ENCODE measurements at places on chromosomes 1 and 21.

DNA sequence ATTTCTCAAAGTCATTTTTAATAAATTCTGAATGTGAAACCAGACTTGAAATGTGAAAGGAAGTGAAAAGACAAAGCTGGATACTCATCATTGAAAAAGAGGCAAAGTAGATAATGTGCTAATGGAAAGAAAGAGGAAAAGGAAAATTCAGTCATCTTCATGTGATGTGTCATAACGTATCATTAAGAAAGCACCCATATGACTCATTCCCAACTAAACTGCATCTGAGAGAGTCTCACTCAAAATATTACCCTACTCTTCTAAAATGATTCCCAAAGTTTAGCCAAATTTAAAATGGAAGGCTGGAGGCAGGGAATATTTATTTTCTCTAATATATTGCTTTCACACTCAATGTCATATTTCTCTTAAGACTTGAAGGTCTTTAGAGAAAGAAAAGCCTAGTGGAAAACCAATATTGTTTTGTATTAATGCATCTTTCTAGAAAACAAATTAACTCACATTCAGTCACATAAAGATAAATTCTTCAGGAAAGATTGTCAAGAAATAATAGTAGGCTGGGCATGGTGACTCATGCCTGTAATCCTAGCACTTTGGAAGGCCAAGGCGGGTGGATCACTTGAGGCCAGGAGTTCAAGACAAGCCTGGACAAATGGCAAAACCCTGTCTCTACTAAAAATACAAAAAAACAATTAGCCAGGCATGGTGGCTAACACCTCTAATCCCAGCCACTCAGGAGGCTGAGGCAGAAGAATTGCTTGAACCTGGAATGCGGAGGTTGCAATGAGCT lies 129.9 kb downstream of the SLC30A10 start:
- no peak for DNase-seq

GRCh38 chr1:101914473-101915242 lies 82.1 kb downstream of the OLFM3 start:
- no peak for DNase-seq

DNA sequence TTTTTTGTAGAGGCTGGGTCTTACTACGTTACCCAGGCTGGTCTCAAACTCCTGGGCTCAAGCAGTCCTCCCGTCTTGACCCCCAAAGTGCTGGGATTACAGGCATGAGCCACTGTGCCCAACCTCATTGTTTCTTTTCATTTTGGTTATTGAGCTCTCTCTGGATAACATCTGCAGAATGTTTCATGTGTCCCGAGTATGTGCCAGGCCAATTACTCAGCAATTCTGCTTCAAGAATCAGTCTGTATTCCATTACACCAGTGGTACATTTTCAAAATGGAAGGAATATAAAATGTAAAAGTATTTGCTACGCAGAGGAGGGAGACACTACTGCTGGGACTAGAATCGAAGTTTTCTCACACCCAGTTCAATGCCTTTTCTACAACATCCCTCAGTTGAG lies 1.7 kb upstream of the ELOA start:
- no peak for DNase-seq

GRCh38 chr1:7785108-7785507 lies 1.0 kb downstream of the PER3 start:
- DNase-seq: no peak

- no peak for DNase-seq
Observed at GRCh38 chr1:224879162-224879803, 50.2 kb upstream of the DNAH14 start.

- DNase-seq: peak; percentile 14
Observed at GRCh38 chr1:27979151-27979858, 19.5 kb downstream of the XKR8 start.

DNA sequence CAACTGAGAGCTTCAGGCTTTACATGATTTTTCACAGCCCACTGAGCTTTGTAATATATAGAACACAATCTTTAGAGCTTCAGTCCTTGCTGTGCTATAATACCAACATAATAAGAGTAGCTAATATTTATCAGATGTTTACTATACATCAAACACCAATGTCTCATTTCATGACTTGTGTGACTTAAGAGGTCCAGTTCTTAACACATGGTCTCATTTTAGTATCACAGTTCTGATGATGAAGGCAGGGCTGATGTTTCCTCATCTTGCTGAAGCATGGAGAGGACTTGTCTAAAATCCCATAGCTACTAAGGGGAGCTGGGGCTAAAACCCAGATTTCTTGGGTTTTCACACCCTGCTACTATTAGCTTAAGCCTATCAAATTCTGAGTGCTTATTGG lies 5.5 kb downstream of the MTR start:
- no peak for DNase-seq

DNA sequence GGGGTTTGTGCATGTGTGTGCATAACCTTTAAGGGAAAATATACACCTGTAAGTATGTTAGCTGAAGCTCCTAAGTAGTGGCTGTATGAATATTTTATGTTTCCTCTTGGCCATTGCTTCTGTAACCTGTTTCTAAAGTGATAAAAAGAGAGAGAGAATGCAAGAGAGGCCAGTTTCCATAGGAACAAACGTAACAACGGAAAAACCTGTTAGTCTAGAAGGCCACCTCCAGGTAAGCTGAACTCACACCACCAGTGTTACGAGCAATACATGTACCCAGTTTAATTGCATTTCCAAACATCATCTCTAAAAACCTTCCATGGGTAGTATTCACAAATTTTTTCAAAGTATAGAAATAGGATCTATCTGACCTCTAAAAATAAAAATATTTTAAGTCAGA lies 63.1 kb downstream of the PLPPR4 start:
- DNase-seq: no peak

GRCh38 chr1:94953107-94953506 lies 26.2 kb upstream of the CNN3 start:
- DNase-seq: no peak

DNA sequence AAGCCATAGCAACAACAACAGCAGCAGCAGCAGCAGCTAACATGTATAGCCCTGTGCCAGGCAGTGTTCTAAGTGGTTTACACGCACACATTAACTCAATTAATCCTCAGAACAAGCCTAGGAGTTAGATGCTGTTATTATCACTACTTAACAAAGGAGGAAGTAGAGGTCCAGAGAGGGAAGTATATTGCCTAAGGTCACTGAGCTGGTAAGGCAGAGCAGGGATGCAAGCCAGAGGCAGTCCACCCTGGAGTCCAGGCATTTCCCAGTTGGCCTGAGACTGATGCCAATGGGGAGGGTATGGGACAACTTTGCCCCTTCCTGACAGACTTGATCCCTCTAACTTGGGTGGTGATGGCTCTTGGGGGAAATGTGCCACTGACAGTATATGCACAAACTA lies 6.8 kb downstream of the CDC14A start:
- no peak for DNase-seq

DNA sequence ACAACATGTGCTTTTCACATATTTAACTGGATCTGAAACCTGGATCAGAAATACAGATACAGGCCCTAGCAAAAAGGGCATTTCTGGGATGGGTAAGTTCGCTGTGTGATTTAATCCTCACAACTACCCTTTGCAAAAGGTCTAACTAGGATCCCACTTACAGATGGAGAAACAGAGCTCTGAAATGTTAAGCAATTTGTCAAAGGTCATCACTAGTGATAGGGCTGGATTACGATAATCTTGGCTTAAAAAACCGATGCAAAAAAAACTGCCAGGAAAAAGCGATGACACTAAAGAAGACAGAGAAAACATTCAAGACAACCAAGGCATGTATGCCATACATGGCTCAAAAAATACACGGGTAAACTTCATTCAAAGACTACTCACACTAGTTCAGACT lies 29.9 kb downstream of the AHCTF1 start:
- DNase-seq: no peak

GRCh38 chr1:182713492-182713891 lies 29.1 kb upstream of the RGS8 start:
- no peak for DNase-seq

DNA sequence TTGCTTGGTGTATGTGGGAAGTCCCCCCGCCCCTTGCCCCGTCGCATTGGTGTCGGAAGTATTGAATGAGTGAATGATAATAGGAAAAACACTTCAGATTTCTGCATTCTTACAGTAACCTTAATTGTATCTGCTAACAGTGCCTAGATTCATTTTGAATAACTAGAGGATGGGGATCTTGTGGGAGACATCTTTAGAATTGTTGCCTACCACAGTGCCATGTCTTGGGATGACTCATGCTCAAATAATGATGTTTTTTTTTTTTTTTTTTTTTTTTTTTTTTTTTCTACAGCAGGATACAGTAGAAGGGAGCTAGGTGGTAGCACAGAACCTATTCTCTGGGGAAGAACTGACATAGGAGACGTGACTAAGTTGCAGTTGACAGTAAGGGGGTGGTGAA lies 237.9 kb downstream of the USP25 start:
- no peak for DNase-seq

DNA sequence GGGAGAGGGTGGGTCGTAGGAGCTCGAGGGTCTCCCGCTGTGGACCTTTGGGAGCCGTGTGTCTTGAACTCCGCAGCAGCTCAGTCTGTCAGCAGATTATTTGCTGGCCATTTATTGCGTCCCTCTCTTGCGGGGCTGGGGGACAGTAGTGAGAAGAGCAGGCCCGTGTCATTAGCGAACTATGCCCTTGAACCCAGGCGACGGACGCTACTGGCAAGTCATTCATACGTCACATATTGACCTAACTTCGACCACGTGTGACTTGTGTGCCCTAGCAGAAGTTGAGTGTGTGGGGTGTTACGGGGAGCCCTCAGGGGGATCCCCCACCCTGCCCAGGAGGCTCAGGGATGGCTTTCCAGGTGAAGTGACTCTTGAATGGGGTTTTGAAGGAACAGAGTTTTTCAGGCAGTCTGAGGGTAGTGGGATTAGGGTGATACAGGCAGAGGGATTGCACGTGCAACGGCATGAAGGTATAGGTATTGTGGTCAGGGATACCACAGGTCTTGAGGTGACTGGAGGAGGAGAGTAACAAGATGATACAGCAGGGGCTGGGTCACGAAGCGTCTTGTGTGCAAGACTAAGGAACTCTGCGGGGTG lies 13.0 kb downstream of the RCC1 start:
- peak; percentile 25 for DNase-seq

DNA sequence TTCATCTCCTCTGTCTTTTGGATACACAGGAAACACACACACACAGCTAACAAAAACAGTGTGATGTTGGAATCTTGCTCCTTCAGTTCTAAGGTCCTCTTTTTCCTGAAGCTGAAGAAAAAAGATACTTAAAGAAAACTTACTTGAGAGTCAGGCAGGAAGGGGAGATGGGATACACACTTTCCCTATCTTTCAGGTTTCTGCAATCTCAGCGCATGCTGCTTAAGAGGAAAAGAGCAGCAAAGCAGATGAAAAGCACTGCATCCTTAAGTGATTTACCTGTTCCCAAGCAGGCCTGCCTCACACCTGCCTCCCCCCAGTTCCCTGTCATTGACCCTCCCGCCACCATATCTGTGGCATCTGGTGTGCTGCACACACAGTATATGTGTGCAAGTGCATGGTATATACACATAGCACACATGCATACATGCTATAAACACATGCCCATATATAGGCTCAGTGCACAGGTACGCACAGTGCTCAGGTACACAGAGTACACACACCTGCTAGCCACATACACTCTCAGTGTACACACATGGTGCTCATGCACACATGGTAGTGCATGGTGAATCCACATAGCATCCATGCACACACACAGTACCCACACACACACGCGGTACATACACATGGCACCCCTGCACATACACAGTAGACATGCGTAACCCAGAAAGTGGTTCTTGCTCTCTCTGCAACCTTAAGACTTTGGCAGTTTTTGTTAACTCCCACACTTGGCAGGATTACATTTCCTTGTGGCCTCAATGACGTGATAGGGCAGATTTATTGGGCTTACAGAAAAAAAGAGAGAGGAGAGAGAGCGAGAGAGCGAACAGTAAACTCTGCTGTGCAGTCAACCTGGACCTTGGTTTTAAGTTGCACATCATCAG lies 166.9 kb downstream of the TOMM20 start:
- no peak for DNase-seq

DNA sequence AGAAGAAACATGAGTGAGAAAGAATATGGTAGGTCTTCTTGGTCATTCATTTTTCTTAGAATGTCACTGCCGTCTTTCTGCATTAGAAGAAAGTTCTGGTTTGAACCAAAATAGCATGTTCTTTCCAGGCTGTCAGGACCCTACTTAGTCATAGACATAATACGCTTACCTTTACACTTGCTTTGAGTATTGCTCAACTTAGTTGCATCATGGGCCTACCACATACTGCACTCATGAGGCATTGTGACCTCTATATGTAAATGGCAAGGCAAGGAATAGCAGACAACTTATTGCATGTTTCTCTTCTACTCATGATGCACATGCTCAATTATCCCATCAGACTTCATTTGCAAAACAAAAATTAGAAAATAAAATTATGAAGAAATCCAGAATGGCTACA lies 415.0 kb downstream of the HLX start:
- no peak for DNase-seq

DNA sequence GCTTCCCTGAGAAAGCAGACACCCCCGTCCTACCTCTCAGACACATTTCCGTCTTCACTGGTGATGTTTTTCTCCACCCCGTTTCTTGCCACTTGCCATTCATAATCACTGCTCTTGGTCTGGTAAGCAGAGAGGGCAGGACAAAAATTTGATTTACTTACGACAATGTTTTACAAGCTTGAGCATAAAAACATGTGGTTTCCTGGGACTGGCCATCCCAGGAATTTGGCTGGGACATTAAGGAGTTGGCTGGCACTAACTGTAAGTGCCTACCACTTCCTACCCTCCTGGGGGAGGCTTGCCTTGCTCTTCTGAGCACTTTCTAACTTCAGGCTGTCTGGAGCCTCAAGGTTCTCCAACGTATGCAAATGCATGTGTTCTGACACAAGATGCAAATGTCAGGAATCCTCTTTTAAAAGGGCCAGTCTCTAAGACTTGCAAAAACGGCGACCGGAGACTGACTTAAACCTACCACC lies 24.2 kb downstream of the ZBTB18 start:
- no peak for DNase-seq

DNA sequence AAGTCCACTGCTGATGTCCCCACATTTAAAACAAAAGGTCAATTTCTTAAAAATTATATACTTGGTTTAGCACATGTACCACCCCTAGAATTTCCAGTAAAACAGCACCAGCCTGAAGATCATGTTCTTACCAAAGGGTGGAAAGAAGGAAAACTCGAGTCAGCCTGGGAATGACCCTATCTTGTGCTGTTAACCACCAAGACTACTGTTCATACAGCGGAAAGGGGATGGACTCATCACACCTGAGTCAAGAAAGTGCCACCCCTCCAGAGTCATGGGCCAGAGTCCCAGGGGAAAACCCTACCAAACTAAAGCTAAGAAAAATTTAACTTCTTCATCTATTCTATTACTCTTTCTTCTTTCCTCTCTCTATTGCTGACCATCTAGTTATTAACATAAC lies 113.6 kb upstream of the PPM1J start:
- no peak for DNase-seq

DNA sequence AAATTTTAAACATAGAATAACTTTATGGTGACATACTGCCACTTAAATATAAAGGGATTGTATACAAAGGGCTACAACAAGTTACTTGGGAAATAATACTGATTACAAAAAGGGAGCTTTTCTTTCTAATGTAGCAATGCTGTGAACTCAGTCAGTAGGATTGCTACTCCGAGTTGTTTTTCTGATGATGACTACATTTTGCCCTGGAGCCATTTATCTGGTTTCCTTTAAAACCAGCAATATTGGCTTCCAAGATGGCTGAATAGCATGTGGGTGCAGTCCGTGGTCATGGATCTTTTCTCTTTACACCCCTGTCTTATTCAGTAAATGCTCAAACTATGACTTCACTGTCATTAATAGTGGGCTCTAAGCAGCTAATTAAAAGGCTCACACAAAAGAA lies 92.6 kb upstream of the NEK7 start:
- no peak for DNase-seq

Measured in effector memory CD8-positive, alpha-beta T cell (primary cell).